ENCODE measurements at places on chromosomes 7 and 10.

DNA sequence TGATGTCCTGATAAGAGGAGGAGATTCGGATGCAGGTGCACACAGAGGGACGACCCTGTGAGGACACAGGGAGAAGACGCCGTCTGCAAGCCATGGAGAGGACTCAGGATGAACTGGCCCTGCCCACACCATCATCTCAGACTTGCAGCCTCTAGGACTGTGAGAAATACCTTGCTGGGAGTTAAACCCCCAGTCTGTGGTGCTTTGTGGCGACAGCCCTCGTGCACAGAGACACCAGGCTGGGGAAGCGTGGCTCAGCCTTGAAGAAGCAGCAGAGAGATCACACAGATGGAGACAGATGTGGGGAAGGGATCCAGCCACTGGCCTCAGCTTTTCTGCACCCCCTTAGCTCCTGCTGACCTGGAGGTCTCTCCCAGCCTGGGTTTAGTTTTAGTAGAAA is 26.3 kb upstream of the PITRM1 start:
- no peak for DNase-seq

DNA sequence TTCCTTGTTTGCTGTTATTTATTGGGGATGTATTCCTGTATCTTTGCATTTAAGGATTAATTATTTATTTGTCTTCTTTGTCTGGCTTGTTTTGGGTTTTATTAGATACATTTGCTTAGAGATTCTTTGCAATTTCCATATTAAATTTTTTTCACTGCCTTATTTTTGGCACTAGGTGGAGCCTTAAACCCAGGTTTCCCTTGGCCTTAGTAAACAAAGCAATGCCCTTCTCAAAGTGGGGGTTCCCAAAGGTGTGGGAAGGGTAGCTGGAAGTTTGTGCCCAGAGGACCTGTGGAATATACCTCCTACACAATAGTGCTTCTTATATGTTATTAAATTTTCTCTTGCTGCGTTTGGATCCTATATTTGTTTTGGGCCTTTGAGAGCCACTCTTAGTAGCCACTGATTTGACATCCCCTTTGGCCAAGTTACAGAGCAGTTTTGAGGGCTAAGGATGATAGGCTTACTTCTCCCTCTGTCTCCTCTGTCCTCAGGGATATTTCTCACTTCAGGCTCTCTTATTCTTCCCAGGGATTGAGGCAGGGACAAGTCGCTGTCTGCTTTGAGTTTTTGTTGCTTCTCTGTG is 162.3 kb downstream of the ITGB1 start:
- DNase-seq: no peak

DNA sequence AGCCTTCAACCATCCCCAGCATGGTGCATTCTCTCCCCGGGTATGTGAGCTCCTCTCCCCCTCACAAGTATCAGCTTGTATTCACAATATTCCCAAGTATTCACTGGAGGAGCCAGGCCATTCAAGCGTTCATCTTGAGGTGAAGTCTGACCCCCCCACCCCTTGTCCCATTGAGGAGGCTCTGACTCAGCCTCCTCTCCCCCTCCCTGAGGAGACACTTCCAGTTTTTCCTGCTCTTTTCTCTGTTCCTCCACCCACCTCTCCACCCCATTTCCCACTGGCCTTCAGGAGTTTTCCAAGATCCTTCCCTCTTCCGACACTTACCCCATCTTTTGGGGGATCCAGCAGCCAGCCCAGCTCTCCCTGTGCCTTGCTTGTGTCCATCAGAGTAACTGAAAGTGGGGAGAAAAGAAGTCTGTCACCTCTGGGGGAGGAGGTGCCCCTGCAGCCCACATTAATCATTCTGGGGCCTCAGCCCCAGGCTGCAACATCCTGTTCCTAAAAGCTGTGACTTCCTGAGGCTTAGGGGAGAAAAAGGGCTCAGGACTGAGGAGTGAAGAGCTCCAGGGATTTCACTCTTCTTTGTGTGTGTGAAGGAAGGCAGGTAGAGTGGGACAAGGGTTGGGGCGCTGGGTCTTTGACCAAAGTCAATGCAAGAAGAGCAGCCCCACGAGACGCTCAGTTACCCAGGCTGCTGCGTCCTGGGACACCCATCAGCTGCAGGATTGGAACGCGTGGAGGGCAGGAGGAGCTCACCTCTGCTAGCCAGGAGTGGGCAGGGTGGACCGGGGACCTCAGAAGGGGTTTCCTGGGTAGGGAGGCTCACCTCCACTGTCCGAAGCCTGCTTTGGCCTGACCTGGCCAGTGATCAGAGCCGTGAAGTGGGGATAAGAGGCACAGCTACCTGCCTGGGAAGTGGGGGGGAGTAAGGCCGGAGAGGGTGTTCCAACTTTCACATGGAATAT is 1.1 kb downstream of the EPHA1 start:
- DNase-seq: peak; percentile 42

DNA sequence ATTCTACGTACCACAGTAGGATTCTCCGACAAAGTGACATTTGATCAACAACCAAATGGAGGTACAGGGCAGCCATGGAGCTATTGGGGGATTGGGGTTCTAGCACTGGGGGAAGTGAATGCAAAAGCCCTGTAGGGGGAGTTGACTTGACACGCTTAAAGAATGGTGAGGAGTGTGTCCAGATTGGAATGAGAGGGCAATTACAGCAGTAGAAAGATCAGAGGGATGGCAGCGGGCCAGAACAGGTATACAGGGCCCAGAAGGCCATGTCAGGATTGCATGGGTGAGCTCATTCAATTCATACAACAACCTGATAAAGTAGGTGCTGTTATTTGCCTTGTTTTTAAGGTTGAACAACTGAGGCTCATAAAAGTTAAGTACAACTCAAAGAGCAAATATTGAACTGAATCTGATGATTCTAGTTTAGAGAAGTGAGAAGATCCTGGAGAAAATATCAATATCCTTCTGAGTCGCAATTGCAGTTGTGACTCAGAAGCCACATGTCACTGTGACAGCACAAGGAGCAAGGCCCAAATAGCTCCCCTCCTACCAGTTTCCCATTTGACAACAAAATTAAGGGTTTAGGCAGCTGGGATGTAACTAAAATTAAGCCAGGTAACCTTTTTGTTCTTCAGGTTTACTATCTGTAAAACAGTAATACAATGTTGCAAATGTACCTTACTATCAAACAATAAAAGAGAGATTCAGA is 28.0 kb upstream of the CTTNBP2 start:
- DNase-seq: no peak

DNA sequence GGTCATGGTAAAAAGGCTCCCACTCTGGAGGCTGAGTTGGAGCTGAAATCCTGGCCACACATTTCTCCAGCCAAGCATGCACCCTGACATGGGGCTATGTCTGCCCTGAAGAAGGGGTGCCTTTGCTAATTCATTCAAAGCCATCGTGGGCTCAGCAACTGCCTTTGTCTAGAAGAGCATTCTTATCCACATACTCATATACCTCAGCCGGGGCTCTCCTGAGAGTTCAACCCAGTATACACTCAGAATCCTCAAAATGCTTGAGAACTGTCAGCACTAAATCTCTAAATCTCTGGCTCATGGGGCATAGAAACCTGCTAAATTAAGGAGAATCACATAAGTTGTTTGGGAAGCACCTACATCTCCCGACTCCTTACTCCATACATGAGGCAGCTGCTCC is 89.3 kb downstream of the MRPL32 start:
- DNase-seq: no peak

- DNase-seq: no peak
These were observed 34.0 kb downstream of the TMEM270 start for GRCh38 chr7:73894733-73895551.

- no peak for DNase-seq
These were observed 1133.4 kb downstream of the CNTNAP2 start for GRCh38 chr7:147249956-147250355.

- DNase-seq: no peak
These were observed 43.4 kb downstream of the RGS10 start for GRCh38 chr10:119498889-119499676.

DNA sequence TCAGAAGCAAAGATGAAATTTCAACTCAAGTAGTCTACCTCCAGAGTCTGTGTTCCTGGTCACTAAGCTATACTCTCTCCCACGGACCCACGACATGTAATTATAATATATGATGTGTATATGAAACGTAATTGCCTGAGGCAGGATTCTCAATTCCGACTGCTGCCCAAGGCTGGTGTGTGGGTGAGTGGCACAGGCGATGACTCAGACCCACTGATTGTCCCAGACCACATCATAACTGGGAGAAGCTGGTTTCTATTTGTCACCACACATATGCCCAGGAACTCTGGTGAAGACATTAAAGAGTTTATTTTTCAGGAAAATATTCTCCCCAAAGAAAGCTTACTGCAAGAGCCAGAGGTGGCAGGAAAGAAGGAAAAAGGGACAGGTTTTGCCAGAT is 219.3 kb downstream of the JAZF1 start:
- no peak for DNase-seq

DNA sequence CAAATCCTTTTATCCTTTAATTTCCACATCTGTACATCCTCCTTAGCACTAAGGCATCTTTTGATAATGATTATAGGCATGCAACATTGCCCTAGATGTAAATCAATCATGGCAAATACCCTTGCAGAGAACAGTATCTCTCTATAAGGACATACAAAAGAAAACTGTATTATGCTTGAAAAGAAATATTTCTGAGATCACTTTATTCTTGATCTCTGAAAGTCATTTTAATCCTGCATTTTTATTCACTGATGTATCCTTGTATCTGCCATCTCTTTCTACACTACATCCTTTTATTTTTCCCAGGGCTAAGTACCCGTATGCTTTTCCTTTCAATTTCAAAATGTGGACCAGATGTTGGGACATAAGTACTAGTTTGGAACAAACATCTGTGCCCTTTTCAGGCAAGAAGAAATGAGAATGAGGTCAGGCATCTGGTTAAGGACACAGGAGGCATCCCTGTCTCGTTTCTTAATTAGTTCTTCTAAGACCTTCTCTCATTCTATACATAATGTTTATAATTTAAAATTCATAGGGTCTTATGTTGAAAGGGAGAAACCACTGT is 338.6 kb downstream of the CNTNAP2 start:
- DNase-seq: no peak

Data from activated CD8-positive, alpha-beta memory T cell treated with anti-CD3 and anti-CD28 coated beads, Interleukin-2, amount 50 U/mL, for 4 hours (primary cell).